K562 (cell line): ENCODE measurements at places on chromosomes 5 and 9. TPM values are rescaled to one million over a fixed set of nuclear protein-coding genes. Genes with fewer than 3 reads are reported as not detected.
A peak's percentile ranks its signal among the peaks of the same experiment; 100 is the strongest.

DNA sequence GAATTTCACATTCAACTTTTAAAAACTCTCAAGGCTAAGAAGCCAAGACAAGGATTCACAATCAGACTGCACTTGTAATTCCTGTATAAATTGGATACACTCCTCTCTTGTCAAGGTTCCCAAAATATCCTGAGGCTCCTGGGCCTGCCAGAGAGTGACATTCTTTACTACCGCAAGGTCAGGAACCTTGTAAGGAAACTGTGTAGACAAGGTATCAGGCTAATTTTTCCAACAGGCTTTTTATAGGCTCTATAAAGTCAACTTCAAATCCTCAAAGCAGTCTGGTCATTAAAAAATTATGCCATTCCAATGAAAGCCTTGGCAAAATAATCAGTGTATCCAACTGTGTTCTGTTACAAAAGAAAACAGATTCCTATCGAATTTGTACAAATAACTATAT is 15.5 kb upstream of the PAIP1 start:
- no peak overlapping the region for H3K4me3 ChIP-seq
- H3K27me3 ChIP-seq: no peaks in the 10 kb centered on the region
- H3K36me3 ChIP-seq: peaks cover 2% of the 10 kb centered on the region; the same call in 2 of the 3 replicates
- DNase-seq: no peak
- no peaks in the 10 kb centered on the region for H3K4me1 ChIP-seq
- no peak overlapping the region for H3K27ac ChIP-seq

DNA sequence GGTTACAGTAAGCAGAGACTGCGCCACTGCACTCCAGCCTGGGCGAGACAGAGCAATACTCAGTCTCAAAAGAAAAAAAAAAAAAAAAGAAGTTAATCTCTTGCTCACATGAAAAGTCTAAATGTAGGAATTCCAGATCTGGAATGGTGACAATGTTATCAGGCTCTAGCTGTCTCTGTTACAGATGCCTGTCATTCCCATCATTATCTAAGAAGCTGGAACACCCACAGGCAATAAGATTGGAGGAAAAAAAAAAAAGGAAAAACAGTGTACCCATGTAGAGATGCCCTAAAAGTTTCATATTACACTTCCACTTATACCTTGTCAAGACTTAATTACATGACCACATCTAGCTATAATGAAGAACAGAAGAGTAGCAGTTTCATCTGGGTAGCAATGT is 38.2 kb downstream of the PTBP3 start:
- H3K27ac ChIP-seq: no peak overlapping the region
- no peaks in the 10 kb centered on the region for H3K27me3 ChIP-seq
- H3K4me1 ChIP-seq: no peaks in the 10 kb centered on the region
- no peak overlapping the region for H3K4me3 ChIP-seq

DNA sequence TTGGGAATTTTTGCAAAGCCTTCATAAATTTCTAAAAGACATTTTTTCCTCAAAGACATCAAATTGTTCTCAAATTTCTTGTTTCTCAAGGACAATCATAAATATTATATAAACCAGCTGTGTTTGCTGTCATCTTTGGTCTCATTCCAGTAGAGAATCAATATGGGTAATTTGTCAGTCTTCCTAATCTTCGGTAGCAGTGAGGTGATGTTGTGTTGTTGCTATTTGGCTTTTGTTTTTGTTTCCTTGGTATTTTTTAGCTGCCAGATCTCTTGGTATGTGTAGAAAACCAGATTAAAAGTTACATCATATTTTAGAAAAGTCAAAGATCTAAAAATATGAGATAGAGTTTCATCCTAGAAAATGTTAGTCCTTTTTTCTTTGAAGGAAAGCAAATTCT is 87.5 kb downstream of the CAMK4 start:
- no peaks in the 10 kb centered on the region for H3K27me3 ChIP-seq
- no peak for DNase-seq
- no peaks in the 10 kb centered on the region for H3K4me1 ChIP-seq
- H3K36me3 ChIP-seq: no peaks in the 10 kb centered on the region
- H3K4me3 ChIP-seq: no peak overlapping the region
- H3K27ac ChIP-seq: no peak overlapping the region

GRCh38 chr5:42242881-42243485 is 180.3 kb upstream of the GHR start:
- H3K4me1 ChIP-seq: no peaks in the 10 kb centered on the region
- no peak overlapping the region for H3K4me3 ChIP-seq
- no peaks in the 10 kb centered on the region for H3K36me3 ChIP-seq
- DNase-seq: no peak
- no peaks in the 10 kb centered on the region for H3K27me3 ChIP-seq

DNA sequence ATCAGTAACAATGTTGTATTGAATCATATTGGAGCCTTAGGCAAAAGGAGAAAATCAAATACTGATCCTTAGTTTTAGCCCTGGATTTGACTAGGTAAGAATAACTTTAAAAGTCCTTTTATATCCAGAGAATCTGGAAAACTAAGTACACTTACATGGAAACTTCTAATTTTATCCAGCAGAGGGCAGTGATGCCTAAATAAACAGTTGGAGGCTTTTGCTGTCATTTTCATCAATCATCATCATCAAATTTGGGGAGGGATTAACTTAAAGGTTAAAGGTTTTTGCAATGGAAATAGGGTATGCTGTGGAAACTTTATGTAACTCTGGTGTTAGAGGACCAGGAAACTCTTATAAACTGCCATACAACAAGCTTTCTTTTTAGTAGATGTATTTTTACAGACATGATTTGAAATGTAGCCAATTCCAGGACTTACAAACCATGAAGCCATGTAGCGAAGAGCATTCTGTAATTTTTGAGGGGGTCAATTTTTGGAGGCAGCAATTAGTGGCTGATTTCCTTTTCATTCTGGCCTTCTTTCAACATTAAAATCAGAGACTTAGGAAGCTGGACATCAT is 112.7 kb downstream of the OSTF1 start:
- peak; percentile 22 for DNase-seq
- H3K27me3 ChIP-seq: no peaks in the 10 kb centered on the region; the same call in 2 of the 3 replicates
- H3K27ac ChIP-seq: no peak overlapping the region

DNA sequence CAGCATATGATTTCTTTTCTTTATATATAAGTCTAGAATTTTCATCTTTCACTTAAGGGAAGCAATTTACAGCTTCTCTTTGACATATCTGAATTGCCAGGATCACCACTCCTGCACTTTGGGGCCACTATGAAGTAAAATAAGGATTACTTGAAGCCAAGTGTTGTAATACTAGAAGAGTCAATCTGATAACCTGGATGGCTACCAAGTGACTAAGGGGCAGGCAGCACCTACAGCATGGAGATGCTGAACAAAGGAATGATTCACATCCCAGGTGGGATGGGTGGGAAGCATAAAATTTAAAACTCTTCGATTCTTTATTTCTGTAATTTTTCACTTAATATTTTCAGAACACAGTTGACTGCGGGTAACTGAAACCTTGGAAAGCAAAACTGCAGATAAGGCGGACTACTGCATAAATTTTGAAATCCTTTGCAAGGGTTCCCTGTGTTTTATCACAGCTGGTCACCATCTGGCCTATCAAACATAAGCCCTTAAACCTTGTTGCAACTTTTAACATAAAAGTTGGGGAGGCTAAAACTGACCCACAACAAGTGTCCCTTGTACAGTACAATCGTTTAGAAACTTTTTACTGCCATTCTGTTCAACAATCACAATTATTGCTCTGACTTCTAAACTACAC is 31.2 kb downstream of the NR3C1 start:
- DNase-seq: no peak
- no peak overlapping the region for H3K27ac ChIP-seq
- H3K36me3 ChIP-seq: no peaks in the 10 kb centered on the region; the same call in 2 of the 3 replicates
- H3K4me3 ChIP-seq: no peak overlapping the region
- no peaks in the 10 kb centered on the region for H3K27me3 ChIP-seq

- H3K36me3 ChIP-seq: no peaks in the 10 kb centered on the region
- H3K4me3 ChIP-seq: no peak overlapping the region
- no peaks in the 10 kb centered on the region for H3K4me1 ChIP-seq
- H3K27me3 ChIP-seq: peaks cover 23% of the 10 kb centered on the region
These were observed 129.7 kb downstream of the ADAMTS2 start for GRCh38 chr5:179215576-179215975.

- H3K27ac ChIP-seq: no peak overlapping the region
- H3K4me1 ChIP-seq: no peaks in the 10 kb centered on the region; the same call in 1 of the 2 replicates
- peaks cover 6% of the 10 kb centered on the region; the same call in 1 of the 3 replicates for H3K27me3 ChIP-seq
- no peaks in the 10 kb centered on the region for H3K36me3 ChIP-seq
These were observed 76.5 kb upstream of the OLFM1 start for GRCh38 chr9:135010921-135011320.

GRCh38 chr9:20863945-20864344 is 167.5 kb downstream of the HACD4 start:
- no peaks in the 10 kb centered on the region for H3K36me3 ChIP-seq
- H3K4me3 ChIP-seq: no peak overlapping the region
- DNase-seq: no peak
- H3K27ac ChIP-seq: no peak overlapping the region

DNA sequence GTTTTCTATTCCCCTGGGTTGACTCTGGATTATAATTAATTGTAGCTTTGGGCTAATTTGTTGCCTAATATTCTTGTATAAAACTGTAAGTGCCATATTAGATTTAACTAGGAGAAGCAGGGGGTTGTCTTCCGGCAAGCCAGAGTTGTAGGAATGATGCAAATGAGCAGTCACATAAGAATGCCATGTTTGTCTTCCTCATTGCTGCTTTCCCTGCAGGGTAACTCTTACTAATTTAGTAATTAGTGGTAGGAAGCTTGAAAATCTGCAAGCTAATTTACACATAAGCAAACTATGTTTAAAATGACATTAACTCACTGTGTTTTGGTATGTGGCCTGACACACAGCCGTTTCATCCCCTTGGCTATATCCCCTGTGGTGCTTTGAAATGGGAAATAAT is 527.8 kb downstream of the KCTD16 start:
- H3K27me3 ChIP-seq: no peaks in the 10 kb centered on the region
- no peaks in the 10 kb centered on the region for H3K4me1 ChIP-seq
- no peak for DNase-seq
- H3K4me3 ChIP-seq: no peak overlapping the region

DNA sequence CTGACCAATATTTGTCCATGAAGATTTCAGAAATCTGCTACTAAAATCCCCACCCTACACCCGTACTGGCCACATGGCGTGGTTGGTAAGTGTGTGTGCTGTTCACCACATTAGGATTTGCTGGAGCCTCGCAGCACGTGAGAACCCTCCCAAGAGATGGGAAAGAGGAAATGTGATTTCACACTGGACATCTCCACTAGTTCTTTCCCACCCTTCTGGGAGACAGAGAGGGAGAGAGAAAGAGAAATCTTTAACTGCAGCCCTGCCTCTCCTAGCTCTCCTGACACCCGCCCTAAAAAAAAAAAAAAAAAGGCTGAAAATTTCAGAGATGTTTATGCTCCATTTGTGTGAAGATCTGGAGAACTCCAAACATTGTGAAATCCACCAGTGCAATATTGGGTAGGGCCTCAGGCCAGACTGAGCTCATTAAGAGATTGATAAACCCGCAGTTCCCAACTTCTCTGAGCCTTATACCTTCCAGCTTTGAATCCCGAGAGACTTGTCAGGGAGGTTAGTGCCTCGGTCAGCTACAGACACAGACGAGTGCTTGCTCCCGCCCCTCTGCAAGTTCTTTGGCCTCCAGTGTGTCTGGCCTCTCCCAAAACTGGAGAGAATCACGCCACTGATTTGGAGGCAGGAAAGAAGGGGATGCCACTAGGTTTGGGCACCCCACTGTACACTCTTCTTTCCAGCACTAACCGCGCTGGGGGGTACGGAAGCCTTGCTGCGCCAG is 1.9 kb downstream of the SPRY4 start:
- H3K4me1 ChIP-seq: peaks cover 57% of the 10 kb centered on the region
- DNase-seq: no peak
- H3K4me3 ChIP-seq: peak overlapping the region; percentile 83
- no peaks in the 10 kb centered on the region for H3K27me3 ChIP-seq

GRCh38 chr9:33158843-33159776 is 8.0 kb downstream of the B4GALT1 start:
- H3K36me3 ChIP-seq: no peaks in the 10 kb centered on the region; the same call in 2 of the 3 replicates
- peak overlapping the region; percentile 61; the same call in 2 of the 3 replicates for H3K27ac ChIP-seq
- DNase-seq: no peak
- H3K4me1 ChIP-seq: peaks cover 53% of the 10 kb centered on the region
- H3K27me3 ChIP-seq: no peaks in the 10 kb centered on the region

DNA sequence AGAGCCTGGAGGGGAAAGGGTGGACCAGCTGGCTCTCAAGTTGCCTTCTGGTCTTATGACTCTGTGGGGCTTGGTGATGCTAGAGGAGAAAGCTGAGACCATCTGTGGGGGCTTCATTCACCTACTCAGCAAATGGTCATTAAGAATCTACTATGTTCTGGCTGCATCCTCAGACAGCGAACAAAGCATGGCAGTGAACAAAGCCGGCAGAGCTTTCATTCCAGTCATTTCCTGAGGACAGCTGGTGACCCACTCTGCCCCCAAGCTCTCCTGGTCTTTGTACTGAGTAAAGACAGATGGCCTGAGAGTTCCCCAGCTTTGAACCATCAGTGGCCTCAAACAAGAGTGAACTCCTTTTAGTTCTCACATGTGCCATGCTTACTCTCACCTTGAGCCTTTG is 48.0 kb downstream of the FGF1 start:
- H3K27me3 ChIP-seq: peaks cover 10% of the 10 kb centered on the region; the same call in 2 of the 3 replicates
- no peak for DNase-seq
- no peaks in the 10 kb centered on the region for H3K36me3 ChIP-seq
- H3K27ac ChIP-seq: no peak overlapping the region
- H3K4me3 ChIP-seq: no peak overlapping the region
- H3K4me1 ChIP-seq: no peaks in the 10 kb centered on the region

- no peak overlapping the region for H3K4me3 ChIP-seq
- no peak overlapping the region for H3K27ac ChIP-seq
- DNase-seq: no peak
- H3K27me3 ChIP-seq: no peaks in the 10 kb centered on the region
- no peaks in the 10 kb centered on the region for H3K36me3 ChIP-seq
- H3K4me1 ChIP-seq: no peaks in the 10 kb centered on the region
These were observed 37.7 kb downstream of the NR2F1 start for GRCh38 chr5:93620487-93621326.

DNA sequence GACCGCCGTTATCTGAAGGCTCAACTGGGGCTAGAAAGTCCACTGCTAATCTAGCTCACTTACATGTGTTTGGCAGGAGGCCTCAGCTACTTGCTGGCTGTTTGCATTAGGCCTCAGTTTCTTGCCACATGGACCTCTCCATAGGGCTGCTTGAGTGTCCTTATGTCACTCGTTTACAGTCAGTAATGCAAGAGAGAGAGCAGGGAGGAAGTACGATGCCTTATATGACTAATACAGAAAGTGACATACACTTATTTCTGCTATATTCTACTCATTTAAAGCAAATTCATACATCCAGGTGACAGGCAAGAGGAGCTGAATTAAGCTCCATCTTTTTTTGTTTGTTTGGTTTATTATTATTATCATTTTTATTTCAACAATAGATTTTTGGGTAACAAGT is 179.6 kb downstream of the LURAP1L start:
- no peak for DNase-seq
- H3K4me1 ChIP-seq: no peaks in the 10 kb centered on the region
- H3K4me3 ChIP-seq: no peak overlapping the region
- H3K27me3 ChIP-seq: no peaks in the 10 kb centered on the region

GRCh38 chr5:32489791-32490562 is 45.4 kb upstream of the ZFR start:
- peak; percentile 78 for DNase-seq
- no peaks in the 10 kb centered on the region for H3K4me1 ChIP-seq
- H3K4me3 ChIP-seq: no peak overlapping the region
- no peaks in the 10 kb centered on the region for H3K36me3 ChIP-seq

The BARHL1 gene
- not detected in 2 replicates for total RNA-seq

The VAV2 gene
- 2.7 and 3.0 TPM in 2 replicates for total RNA-seq

The SLC12A2 gene
- total RNA-seq: 17.5 and 19.7 TPM in 2 replicates

The FCHO2 gene
- total RNA-seq: 12.2 and 12.4 TPM in 2 replicates

The PDE8B gene
- total RNA-seq: not detected in 2 replicates

The GTF2H2 gene
- total RNA-seq: 51.8 and 54.0 TPM in 2 replicates

The PPP2R2B gene
- not detected in 2 replicates for total RNA-seq

The ADRA1B gene
- not detected in 2 replicates for total RNA-seq
